ENCODE measurements at places on chromosomes 16 and 17.

GRCh38 chr16:7849841-7850240, 517.2 kb downstream of the RBFOX1 start:
- no peak overlapping the region for H3K4me3 ChIP-seq
- no peaks in the 10 kb centered on the region for H3K27me3 ChIP-seq
- DNase-seq: no peak
- H3K4me1 ChIP-seq: no peaks in the 10 kb centered on the region

DNA sequence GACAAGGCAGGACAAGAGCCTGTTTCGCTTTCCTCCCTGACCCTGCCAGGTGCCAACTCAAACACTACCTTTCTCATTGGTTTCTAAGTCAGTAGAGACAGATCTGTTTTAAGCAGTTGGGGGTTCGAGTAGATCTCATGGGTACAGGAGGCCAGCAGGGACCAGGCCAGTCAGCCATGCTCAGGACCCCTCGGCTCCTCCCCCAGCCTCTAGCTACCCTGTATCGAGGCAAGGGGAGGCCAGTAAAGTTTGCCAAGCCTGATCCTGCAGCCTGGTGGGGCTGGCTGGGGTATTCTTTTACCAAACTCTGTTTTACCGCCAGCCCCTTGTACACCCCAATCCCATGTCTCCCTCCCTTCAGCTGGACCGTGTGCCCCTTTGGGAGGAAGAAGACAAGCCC, 26.6 kb downstream of the OR1D5 start:
- no peaks in the 10 kb centered on the region for H3K27me3 ChIP-seq
- H3K4me3 ChIP-seq: no peak overlapping the region
- H3K27ac ChIP-seq: no peak overlapping the region
- H3K4me1 ChIP-seq: no peaks in the 10 kb centered on the region
- no peaks in the 10 kb centered on the region for H3K36me3 ChIP-seq

- no peaks in the 10 kb centered on the region for H3K27me3 ChIP-seq
- no peaks in the 10 kb centered on the region for H3K36me3 ChIP-seq
- no peak for DNase-seq
- H3K27ac ChIP-seq: no peak overlapping the region
- no peak overlapping the region for H3K4me3 ChIP-seq
- H3K4me1 ChIP-seq: no peaks in the 10 kb centered on the region
These were observed 130.2 kb upstream of the PSMD7 start for GRCh38 chr16:74166456-74166855.

DNA sequence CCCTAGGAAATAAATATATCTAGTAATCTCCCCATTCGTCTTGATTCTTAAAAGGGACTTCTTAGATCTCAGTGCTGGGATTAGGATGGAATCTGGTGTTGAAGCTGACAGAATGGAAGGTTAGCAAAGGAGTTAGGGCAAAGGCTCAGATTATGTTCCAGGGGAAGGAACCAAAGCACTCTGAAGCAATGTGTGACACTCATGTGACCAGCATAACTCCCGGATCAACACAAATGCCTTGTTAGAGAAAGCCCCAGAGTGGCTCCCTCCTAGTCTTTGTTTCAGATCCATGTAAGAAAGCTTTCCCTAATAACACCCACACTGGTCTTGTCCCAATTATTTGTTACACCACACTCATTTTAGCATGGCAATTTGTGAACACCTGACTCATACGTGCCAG, 62.6 kb upstream of the ERN1 start:
- no peaks in the 10 kb centered on the region for H3K4me1 ChIP-seq
- DNase-seq: no peak
- no peak overlapping the region for H3K4me3 ChIP-seq

- no peaks in the 10 kb centered on the region for H3K27me3 ChIP-seq
- DNase-seq: no peak
- H3K36me3 ChIP-seq: peaks cover 98% of the 10 kb centered on the region
- H3K4me1 ChIP-seq: no peaks in the 10 kb centered on the region
- no peak overlapping the region for H3K4me3 ChIP-seq
These were observed 11.6 kb upstream of the ROGDI start for GRCh38 chr16:4814046-4814445.

Data from ascending aorta (tissue), 2 donors.